Amygdala (tissue), 56 donors: ENCODE measurements at places on chromosomes 16 and 17.

- no peak for DNase-seq
These were observed 17.2 kb upstream of the ALOX15 start for GRCh38 chr17:4658478-4659305.

DNA sequence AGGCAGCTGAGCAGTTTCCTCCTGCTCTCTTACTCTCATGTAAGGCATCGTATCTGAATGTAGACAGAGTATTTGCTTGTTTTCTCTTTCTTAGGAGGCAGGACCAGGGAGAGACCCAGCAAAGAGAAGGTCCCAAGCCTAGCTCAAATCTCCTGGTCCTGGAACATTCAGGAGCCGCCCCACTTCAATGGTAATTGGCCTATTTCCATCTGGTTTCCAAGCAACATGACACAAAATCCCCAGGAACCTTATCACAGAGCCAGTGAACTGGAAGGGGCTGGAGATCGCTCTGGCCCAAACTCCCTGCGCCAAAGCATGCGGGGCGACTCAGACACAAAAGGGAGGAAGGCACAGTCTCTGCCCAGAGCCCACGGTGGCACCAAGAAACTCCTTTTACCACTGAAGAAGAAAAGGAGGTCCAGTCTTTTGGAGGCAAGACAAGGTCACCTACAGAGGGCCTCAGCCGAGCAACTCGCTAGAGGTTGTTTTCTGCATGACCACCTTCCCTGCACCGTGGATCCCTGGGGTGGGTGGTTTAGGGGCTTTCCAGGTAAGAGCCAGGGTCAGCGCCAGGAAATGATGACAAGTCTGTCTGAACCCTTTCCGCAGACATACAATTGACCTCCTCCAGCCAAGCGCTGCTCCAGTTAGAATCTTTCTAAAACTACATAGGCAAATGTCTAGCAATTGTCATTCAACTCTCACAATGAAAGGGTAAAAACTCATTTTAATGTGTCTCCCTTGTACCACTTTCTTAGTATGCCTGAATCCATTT, 394.7 kb downstream of the SOX9 start:
- DNase-seq, result no peak

DNA sequence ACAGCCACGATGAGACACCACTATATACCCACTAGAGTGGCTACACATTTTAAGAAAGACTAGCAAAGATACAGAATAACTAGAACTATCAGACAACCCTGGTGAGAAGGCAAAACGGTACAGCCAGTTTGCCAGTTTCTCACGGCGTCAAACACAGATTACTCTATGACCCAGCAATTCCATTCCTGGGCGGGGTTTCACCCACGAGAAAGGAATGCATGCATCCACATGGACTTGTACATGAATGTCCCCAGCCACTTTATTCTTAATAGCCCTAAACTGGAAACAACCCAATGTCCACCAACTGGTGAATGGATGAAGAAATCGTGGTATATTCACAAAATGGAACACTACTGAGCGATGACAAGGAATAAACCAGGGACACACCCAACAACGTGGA, 74.5 kb downstream of the MYH10 start:
- no peak for DNase-seq

- no peak for DNase-seq
These were observed 1.5 kb downstream of the DLG4 start for GRCh38 chr17:7218166-7218565.

DNA sequence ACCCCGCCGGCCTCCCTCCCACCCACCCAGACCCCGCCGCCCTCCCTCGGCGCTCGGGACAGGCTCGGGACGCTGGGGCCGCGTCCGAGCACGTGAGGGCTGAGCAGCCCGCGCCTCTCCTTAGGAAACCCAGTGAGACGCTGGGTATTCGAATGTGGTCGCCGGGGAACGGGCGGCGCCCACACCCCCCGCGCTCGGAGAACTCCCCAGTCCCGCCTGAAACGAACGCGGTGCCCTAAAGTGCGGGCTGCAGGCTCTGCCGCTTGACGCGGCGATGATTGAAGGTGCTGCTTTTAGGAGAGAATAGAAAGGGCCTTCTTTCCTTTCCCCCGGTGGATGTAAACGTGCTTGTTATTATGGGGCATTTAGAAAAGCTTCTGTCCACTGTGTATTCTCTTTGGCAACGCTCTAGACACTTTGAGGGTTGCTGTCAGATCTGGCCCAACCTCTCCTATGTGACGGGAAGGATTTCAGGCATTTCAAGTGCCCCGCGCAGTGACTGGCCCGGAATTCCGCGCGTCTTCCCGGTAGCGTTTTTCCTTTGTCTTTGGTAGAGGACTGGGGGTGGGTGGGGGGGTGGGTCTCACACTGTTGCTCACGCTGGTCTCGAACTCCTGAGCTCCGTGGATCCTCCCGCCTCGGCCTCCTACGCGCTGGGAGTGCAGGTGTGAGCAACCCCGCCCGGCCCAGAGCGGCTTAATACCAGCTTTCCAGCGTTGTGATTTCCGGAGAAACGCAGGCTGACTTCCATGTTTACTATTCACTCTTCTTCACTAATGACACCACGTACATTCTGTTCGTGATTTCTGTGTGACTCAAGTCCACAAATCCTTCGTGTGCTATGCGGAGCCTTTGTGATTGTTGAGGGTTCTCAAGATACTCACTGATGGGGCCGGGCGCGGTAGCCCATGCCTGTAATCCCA, 21.8 kb upstream of the FOXK2 start:
- no peak for DNase-seq

- no peak for DNase-seq
These were observed 518.2 kb upstream of the GOT2 start for GRCh38 chr16:59252317-59252716.

DNA sequence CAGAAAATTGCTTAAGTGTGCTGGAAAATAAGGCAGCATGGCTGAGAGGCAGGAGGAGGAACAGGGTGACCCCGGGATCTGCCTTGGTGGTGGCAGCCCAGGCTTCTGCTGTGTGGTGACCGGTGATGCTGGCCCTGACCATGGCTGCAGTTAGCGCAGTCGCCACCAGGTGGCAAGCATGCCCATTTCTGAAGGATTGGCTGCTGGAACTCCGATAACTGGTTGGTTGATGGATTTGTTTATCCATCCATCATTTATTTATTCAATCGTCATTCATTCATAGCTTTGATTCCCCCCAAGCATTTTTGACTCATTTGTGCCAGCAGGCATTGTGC, 29.1 kb upstream of the ITGA3 start:
- no peak for DNase-seq

DNA sequence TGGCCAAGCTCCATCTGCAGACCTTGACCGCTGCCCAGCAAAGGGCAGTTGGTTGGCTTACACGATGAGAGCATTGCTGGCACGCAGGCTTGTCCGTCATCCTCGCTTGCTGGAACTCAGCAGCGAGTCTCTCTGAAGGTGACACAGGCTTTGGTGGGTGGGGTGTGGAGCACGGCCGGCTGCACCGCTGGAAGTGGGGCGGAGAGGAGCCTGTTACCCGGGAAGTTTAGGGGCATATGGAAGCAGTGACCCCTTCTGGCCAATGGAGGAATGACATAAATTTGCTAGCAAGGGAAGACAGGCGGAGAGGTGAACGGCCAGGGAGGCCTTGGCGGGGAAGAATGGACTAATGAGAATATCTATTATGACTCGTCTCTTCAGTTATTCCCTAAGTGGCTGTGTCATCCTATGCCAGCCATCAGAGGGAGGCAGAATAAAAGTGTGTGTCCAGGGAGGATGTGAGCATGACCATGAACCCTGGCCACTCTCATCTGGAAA, 65.9 kb upstream of the SDK2 start:
- DNase-seq, result peak; percentile 12

- no peak for DNase-seq
These were observed 5.4 kb upstream of the GOSR2 start for GRCh38 chr17:46917516-46917915.

- DNase-seq, result no peak
These were observed 12.4 kb upstream of the MAP2K6 start for GRCh38 chr17:69402052-69402451.

GRCh38 chr17:72056727-72057290, 64.0 kb upstream of the SOX9 start:
- DNase-seq, result no peak

DNA sequence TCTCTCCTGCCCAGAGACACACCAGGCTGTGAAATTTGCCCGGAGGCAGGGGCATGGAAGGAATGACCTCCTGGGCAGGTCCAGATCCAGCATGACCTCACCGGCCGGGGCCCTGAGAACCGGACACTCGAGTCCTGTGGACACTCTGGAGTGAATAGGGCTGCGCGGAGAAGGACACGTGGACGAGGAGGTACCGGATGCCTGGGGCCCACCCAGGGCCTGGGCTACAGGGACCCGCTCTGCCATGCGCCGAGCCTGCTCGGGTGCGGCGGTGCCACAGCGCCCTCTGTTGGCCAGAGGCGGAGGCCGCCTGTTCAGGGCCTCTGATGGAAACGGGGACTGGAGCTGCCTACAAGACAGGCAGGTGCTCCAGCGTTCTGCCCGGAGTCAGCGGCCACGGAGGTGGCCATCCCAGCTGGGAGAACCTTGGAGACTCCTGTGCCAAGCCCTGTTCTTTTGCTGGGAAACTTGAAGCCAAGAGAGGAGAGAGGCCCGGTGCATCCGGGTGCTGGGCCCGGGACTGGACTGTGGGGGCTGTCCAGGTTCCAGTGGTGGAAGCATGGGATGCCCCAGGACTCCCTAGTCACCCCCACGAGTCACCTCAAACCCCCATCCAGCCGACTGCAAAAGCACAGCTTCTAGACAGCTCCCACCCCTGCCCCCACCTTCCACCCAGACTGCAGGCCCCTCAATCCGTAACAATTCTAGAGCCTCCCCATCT, 19.3 kb upstream of the NXPH3 start:
- peak; percentile 39 for DNase-seq

DNA sequence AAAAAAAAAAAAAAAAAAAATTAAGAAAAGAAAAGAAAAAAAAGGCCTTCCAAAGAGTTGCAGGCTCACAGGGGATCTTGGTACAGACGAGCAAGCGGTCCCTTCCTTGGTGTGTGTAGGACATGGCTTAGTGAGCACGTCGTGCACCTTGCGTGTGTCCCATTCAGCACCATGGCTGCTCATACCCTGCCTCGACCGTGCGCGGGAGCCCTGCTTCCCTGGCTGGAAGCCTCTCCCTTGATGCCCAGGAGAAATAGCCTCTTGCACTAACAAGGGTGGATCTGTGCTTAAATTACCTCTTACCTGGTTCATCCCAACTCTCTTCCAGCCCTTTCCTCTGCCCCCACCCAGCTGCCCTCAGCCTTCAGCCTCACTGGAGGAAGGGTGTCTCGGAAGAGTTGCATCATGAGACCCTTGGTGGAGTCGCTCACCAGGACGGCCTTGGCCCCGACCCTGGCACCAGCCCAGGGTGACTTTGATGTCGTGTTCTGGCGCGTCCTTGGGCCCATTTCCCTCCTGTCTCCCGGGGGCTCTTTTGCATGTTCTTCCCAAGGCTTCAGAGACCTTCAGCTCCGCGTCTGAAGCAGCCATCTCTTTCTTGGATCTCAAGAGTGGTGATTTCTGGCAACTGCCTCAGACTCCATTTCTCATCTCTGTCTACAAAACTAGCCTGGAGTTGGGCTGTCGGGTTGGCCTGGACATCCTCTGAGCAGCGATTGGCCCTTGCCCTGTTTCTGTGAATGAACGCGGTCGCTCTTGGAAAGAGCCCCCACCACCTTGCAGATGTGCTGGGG, 127.2 kb downstream of the CMIP start:
- no peak for DNase-seq

GRCh38 chr16:54929090-54930004, 1.3 kb upstream of the IRX5 start:
- peak; percentile 87 for DNase-seq

DNA sequence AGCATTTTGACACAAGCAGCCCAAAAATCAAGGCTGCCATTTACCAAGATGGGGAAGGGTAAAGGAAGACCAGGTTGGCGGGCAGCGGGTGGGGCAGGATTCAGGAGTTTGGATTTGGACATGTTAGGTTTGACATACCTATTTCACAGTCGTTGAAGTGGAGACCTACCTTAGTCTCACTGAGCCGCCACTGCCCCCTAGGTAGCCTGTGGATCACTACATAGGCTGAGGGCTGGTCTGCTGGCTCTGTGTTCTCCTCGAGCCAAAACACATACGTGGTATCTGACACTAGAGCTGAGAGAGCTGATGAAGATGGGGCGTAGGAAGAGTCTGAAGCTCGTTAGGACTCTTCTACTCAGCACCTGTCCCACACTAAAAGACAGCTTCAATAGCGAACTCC, 115.1 kb downstream of the HIC1 start:
- DNase-seq, result no peak

DNA sequence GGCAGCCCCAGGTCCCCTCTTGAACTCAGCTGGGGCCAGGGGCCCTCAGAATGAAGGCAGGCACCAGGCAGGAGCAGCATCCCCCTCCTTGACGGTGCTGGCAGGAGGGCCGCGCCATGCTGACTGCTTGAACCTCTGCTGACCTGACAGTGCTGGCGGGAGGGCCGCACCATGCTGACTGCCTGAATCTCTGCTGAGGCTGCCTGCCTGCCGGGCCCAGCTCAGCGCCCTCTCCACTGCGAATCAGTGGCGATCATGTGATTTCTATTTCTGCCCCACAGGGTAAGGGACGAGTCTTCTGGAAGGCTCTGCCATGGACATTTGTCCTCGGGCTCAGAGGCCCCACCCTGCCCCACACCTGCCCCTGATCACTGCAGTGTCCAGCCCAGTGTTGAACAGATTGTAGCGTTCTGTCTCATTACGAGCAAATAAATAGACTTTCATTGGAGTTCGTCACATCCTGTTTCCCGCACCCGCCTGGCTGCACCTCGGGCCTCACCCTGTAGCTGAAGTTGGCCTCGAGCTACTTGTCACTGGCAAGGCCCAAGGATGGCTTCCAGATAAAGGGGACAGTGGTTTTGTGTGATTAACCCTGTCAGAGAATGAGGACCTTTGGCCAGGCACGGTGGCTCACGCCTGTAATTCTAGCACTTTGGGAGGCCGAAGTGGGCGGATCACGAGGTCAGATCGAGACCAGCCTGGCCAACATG, 8.6 kb downstream of the C16orf90 start:
- no peak for DNase-seq

DNA sequence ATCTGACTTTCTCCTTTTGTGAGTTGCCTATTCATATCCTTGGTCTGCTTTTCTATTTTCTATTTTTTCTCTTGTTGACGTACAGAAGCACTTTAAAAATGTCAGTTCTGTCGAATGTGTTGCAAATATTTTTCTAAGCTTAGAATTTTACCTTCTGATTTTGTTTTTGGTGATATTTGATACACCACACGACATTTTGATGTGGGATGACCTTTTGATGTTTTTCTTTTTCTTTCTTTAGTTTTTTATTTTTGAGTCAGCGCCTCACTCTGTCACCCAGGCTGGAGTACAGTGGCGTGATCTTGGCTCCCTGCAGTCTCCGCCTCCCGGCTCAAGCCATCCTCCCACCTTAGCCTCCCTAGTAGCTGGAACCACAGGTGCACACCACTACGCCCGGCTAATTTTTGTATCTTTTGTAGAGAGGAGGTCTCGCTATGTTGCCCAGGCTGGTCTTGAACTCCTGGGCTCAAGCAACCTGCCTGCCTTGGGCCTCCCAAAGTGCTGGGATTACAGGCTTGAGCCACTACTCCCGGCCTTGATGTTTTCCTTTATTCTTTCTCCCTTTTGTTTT, 39.6 kb downstream of the WSB1 start:
- no peak for DNase-seq

DNA sequence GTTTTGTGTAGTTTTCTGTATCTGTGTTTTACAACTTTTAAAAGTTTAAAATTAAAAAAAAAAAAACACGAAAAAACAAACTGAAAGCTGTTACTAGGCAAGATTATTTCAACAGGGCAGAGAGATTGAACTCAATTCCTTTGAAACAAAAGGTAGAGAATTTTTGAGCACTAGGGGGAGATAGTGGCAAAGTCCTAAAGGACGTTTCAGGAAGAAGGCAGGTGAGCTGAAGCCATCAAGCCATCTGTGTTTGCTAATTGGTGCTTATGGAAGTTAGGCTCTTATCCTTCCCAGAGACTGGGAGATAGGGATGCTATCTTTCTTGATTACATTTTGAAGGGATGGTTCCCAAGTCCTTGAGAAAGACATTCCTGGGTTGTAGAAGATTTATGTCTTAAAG, 70.6 kb upstream of the CLEC3A start:
- DNase-seq, result no peak
